ENCODE measurements at places on chromosomes 7 and 10.

GRCh38 chr7:74003621-74004020 lies 24.4 kb upstream of the ELN start:
- DNase-seq, result no peak

- DNase-seq, result no peak
Measured at GRCh38 chr10:15263657-15264323, 95.3 kb upstream of the NMT2 start.

GRCh38 chr7:50379082-50379481 lies 71.1 kb downstream of the FIGNL1 start:
- DNase-seq, result no peak

DNA sequence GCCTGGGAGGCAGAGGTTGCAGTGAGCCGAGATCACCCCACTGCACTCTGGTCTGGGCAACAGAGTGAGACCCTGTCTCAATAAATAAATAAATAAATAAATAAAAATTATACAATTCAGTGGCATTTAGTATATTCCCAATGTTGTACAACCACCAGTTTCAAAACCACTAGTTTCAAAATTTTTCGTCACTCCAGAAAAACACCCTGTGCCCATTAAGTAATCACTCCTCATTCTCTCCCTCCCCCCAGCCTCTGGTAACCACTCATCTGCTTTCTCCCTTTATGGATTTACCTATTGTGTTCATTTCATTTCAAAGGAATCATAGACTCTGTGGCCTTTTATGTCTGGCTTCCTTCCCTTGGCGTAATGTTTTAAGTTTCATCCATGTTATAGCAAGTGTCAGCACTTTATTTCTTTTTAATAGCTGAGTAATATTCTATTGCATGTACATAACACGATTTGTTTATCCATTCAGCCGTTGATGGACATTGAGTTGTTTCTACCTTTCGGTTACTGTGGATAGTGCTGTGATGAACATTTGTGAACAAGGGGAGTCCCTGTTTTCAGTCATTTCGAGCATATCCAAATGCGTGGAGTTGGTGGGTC lies 29.4 kb upstream of the GOLGA7B start:
- no peak for DNase-seq

DNA sequence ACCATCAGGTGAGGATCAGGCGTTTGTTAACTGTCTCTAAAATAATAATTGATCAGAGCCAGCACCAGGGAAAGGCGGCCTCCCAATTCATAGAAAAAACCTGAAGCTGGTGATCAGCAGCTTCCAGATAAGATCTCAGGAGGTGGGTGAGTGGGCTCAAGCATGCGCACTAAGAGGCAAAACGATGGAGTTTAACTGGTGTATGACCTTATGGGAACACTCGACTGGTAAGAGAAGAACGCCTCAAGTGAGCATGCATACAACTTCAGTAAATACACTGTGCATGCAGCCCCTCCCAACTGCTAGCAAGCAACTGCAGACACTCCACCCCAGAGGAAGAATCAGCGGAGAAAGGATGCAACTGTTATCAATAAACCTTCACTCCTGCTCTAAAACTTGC lies 18.1 kb downstream of the RAPGEF5 start:
- no peak for DNase-seq

DNA sequence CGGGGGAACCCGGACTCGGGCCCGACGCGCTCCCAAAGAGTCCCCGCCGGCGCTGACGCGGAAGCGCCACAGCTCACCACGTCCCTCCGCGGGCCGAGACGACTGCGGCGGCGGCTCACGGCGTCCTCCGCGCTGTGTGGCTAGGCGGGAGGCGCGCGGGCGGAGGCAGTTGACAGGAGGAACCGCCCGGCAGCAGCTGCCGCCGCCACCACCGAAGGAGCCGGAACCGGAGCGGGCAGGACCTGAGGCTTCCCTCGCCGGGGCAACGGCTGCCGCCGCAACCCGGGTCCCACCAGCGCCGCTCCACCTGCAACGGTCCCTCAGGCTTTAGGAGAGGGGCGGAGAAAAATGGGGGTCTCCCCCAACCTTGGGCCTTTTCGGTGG lies 334 bp downstream of the ZNF800 start:
- peak; percentile 74 for DNase-seq

DNA sequence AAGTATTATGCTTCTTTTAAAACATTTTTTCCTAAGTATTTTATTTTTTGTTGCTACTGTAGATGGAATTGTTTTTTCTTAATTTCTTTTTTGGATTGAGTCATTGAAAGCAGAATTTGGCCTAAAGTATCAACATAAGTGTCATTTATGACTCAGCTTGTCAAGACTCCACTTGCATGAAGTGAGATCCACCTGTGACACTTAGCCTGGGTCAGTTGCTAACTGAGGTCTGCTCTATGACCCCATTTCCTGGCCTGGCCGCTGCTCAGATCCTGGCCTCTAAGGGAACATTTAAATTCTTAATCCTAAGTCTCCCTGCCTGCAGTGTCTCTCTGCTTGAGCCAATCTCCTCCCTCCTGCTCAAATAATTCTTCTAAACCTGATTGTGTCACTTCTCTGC lies 35.5 kb downstream of the TMEM270 start:
- no peak for DNase-seq

- DNase-seq, result peak; percentile 35
Measured at GRCh38 chr7:132779164-132779563, 202.9 kb upstream of the PLXNA4 start.

DNA sequence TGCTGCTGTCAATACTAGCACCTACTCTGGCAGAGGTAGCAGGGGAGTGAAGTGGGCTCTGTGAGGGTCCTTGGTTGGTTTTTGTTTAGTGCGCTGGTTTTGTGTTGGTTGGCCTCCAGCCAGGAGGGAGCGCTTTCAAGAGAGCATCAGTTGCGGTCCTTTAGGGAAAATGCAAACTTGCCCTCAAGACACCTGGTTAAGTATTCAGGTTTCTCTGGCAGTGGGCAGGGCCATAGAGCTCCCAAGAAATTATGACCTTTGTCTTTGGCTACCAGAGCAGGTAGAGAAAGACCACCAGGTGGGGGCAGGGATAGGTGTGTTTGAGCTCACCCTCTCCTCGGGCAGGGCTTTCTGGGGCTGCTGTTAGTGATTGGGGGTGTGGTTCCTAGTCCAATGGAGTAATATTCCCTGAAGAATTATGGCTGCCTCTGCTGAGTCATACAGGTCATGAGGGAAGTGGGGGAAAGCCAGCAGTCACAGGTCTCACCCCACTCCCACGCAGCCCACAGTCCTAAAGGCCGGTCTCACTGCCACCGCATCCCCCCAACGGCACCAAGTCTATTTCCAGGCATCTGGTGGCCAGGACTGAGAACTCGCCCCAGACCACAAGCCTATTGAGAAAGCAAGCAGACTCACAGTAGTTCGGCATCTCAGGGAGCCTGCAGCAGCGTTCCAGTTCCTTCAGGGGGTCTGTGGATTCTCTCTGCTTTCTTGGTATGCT lies 280.5 kb downstream of the SFMBT2 start:
- DNase-seq, result no peak

DNA sequence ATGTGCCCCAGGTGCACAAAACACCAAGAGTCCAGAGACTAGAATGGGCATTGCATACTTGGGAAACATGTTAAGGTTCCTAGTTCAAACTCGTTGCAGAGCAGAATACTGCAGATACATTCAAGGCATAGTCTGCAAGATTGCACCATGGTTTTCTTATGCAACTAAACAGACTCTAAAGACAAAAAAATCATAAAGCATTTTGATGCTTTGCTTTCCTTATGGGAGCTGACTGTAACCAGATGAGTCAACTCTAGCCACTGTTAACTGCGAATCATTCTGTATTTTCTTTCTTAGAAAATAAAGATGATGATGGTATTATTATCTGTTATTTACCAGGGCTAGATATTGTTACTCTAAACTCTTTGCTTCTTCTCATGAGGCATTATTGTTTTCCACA lies 19.7 kb downstream of the TRUB1 start:
- DNase-seq, result no peak

DNA sequence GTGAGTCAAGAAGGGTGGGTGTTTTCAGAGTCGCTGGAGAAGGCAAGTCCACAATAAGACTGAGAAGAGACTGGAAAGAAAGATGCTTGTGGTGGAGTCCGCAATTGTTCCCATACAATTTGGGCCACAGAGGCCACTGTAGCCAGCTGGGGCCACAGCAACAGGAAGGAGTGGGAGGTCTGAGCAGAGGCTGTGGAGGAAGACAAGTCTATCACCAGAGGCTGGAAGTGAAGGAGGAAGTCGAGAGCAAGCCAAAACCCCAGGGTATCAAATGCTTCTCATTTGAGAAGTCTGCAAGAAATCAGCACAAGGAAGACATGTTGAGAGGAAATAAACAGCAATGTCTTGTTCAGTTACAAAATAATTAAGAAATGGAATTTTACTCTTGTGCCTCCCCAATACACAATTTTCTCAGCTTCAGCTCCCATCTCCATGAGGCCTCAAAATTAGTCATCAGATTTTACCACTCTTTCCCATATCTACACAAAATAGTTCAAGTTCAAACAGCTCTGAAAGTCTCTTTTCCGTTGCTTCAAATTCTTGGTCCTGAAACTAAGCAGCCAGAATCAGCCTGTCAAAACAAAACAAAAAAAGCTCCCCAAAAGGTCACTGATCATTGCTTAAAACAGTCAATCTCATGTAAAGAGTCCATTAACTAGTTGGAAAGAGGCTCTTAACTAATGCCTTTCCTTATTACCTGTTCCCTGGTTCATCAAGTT lies 31.6 kb downstream of the SLC16A12 start:
- DNase-seq, result no peak

DNA sequence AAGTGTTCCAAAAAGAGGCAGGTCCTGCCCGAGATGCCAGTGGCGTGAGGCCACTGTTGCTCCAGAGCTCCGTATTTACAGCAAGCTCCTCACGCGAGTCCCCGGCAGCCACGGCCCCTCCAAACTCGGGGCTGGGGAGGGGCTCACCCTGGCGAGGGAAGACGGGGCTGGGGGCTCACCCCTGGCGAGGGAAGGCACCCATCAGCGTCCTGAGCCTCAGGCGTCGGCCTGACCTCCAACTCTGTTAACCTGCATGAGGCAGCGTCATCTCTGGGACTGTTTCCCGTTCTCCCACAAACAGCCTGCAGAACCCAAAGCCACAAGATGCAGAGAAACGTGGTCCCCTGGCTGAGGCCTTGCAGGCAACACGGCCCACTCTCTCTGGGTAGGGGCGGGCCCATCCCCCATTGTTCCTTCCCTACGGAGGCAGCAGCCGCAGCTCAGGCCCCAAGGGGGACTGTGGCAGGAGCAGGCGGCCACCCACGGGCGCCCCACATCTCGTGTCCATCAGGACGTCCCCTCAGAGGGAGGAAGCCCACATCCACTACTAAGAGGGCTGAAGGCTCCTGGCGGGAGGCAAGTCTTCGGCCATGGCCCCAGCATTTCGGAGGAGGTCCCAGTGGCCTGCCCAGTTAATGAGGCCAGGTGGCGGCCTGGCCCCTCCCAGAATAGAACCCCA lies 4.2 kb upstream of the ADGRA1 start:
- DNase-seq, result no peak

DNA sequence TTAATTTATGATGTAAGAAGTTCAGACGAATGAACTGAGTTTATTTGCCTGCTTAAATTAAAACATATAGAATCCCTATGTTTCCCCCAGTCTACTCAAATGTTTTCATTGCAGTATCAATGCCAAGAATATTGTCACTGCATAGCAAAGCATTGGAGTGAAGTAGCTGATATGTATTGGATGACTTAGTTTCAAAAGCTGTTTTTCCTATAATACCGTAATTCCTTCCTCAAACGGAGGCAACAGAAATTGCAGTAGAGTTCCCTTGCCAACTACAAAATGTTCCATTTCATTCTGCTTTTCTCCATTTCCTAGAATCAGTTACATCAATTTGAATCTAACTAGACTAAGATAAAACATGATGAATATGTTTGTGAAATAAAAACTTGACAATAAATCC lies 174.1 kb downstream of the CNTNAP2 start:
- no peak for DNase-seq

DNA sequence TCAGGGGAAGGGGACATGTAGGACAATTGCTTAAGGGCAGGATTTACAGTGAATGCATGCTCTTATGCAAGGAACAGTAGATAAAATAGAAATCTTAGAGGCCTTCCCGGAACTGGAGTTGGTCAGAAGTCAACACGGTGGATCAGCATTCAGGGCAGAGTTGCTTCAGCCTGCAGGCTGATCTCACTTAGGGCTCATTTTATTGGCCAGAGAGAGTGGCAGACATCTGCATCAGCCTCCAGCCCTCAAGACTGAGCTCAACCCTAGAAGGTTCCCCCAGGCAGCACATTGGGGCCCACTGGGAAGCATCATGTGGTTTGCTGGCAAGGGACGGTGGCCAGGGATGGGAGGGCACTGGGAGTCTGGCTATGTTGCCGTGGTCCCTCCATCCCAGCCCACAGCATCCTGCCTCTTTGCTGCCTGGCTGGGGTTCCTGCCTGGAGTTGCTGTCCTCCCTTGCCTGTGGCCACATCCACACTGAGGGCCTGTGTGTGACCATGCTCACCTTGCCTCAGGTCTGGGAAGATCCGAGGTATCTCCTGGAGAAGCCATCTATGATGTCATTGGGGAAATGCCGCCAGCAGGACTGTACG lies 13.0 kb downstream of the SCART1 start:
- DNase-seq, result no peak

GRCh38 chr10:132951926-132952325 lies 9.6 kb upstream of the CFAP46 start:
- no peak for DNase-seq

DNA sequence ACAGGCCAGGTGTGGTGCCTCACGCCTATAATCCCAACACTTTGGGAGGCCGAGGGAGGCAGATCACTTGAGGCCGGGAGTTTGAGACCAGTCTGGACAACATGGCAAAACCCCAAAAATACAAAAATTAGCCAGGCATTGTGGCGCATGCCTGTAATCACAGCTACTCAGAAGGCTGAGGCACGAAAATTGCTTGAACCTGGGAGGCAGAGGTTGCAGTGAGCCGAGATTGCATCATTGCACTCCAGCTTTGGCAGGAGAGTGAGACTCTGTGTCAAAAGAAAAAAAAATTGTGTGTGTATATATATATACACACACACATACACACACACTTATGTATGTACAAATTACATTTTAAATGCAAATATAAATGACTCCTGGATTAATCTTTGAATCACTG lies 76.8 kb upstream of the LRRN3 start:
- no peak for DNase-seq

GRCh38 chr7:3143869-3144775 lies 100.5 kb upstream of the CARD11 start:
- DNase-seq, result no peak

DNA sequence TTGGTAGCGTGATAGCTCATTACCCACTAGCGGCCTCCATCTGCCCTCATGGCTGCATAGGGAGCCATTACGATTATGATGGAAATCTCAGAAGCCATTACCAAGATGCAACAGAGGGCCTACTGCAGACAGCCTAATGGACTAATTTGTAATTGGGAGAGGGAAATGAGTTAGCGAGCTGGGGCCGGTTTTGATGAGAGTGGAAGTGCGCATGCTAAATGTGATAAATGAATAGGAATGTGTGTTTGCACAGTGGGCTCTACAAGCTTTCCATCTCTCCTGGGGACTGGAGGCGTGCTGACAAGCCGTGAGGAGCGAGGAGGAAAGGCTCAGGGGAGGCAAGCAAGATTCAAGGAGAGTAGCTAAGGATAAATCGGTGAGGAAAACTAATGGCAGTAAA lies 644.5 kb upstream of the GALNT17 start:
- DNase-seq, result no peak

All from OCI-LY7 (cell line).